RPMI8226 (cell line): ENCODE measurements at places on chromosomes 5 and 9.

DNA sequence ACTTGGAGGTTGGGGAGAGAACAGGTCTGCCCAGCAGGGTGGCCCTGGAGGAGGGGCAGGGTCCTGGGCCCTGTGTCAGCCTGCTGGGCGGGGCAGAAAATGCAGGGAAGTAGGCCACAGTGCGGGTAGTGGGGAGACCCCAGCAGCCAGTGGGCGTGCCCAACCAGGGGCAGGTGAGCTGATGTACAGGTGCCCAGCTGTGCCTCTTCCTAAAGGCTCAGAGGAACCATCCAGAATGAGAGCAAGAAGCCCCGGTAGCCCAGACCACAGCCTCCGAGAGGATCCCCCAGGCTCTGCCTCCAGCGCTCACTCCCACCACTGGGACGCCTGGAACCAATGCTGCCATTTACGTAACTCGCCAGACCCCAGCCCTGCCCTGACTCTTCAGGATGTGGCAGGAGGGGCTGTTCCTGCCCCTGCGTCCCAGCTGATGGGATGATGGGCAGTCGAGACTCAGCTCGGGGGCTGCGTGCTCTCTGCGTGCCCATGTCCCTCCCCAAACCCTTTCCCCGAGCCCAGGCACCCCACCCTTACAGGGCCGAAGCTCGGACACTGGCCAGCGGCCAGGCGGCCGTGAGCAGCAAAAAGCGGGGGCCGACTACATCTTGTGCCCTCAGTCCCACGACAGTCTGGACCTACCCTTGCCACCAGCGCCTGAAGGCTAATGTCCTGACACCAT is 17.9 kb upstream of the QRFP start:
- no peak for DNase-seq

DNA sequence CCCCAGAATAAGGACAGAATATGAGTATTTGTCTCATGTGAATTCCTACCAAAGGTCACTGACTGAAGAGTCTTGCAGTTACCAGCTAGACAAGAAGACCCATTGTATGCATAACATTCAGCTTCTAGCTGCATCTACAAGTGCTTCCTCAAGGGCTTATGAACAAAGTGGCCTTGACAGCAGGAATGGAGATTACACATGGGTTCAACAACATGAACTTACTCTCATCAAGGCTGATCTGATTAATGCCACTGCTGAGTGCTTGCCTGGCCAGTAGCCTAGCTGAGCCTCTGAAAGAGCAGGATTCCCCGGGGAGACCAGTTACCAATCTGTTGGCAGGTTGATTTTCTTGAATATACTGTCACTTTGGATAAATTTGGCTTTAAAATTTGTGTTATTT is 76.7 kb upstream of the CHD1 start:
- DNase-seq = no peak

DNA sequence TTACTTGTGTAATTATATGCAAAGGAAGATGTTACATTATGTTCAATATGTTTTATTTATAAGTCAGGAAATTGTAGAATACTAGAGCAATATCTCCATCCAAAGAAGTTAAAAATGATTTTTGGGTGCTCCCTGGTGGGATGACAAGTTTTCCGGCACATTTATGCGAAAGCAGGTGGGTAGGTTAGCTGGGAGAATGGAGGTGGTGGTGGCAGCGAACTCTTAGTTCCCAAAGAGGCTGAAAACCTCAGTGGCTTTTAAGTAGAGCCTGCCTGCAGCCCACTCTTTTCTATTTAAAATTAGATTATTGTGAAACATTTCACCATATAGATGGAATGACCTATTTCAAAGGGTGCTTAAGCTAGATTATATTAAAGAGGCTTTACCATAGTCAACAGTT is 51.8 kb downstream of the ANKRD33B start:
- no peak for DNase-seq

DNA sequence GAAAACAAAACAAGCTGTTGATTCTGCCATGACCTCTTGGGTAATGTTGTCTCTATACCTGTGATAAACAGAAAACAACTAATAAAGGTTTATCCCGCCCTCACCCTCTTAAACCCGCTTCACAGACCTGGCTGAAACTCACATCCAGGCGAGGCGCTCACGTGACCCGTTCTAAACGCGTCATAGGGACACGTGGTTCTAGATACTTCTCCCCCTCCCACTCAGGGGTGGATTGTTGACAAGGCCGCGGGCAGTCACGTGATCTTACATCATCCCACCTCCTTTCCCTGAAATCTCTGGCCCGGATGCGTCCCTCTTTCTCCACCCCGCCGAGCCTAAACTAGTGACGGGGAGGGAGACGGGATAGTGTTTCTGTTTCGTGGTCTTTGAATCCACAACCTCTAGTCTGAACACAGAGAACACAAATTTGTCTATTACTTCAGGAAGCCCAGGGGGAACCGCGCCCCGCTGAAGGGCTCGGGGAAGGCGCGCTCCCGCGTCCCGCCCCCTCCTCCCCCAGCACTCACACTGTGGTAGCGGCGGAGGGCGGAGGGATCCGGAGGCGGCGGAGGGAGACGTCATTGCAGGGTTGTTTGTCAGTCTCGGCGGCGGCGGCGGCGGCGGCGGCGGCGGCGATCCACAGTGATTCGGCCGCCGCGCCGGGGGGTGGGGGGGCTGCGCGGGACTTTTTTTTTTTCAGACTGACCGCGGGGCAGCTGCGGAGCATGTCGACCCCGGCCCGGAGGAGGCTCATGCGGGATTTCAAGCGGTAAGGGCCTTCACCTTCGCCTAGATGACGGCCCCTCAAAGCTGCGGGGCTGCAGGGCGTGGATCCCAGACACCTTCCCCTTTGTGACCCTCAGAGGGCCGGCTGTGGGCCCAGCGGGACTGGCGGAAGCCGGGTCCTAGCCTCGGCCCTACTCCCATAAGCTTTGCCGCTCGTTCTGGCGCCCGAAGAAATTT is at the start of gene UBE2B:
UBE2B (plus strand) TSS at position 699 of the 963 bp plus-strand sequence; CDS start at position 726, 27 bp downstream.
- DNase-seq = peak; percentile 99

- DNase-seq = no peak
These were observed 39.6 kb upstream of the TRIM32 start for GRCh38 chr9:116647515-116647809.

- no peak for DNase-seq
These were observed 33.2 kb upstream of the SNX2 start for GRCh38 chr5:122741681-122742080.

- DNase-seq = peak; percentile 30
These were observed 45.6 kb downstream of the FOXI1 start for GRCh38 chr5:170151097-170151831.

- peak; percentile 42 for DNase-seq
These were observed 102.8 kb upstream of the DAP start for GRCh38 chr5:10863763-10864383.

- DNase-seq = no peak
These were observed 49.7 kb downstream of the MYO10 start for GRCh38 chr5:16886366-16886736.

GRCh38 chr5:54387659-54388232 is 67.8 kb upstream of the HSPB3 start:
- DNase-seq = no peak

DNA sequence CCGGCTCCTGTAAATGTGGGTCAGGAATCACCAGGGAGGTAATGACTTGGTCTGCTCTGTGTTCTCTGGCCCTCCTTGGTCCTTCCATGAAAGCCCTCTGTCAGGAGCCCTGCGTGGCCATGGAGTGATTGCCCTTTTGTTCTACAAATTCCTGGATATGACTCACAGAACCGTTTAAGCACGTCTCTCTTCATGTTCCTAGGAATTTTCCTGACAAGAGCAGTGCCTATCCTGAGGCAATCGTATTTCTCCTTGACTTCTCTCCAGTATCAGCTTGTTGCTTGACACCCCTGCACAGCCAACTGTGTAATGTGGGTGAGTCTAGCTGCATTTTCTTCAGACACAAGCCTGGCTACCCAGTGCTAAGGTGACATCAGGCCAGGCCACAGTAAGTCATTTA is 274.3 kb upstream of the ZNF462 start:
- no peak for DNase-seq
